A549 treated with Mapracorat at 1 μM for 4 hours (cell line): ENCODE measurements at places on chromosomes 13 and 19. TPM values are rescaled to one million over a fixed set of nuclear protein-coding genes. Genes with fewer than 3 reads are reported as not detected.

Gene RDH8
- 0.21 to 0.65 TPM (median 0.36 TPM) in 5 replicates for total RNA-seq

Gene NDUFB7
- 176 to 210 TPM (median 197 TPM) in 5 replicates for total RNA-seq

Gene NLRP7
- total RNA-seq: not detected in 5 replicates

Gene CEACAM20
- not detected in 5 replicates for total RNA-seq

Gene PRODH2
- total RNA-seq: 0.16 to 0.53 TPM (median 0.34 TPM) in 5 replicates

Gene ZNF264
- 5.5 to 9.0 TPM (median 8.4 TPM) in 5 replicates for total RNA-seq

Gene SIN3B
- 16.1 to 24.4 TPM (median 20.8 TPM) in 5 replicates for total RNA-seq

Gene NXNL1
- not detected in 5 replicates for total RNA-seq

Gene ICAM1
- total RNA-seq: 3.4 to 5.0 TPM (median 4.4 TPM) in 5 replicates

Gene TNFSF9
- total RNA-seq: 2.9 to 6.0 TPM (median 4.5 TPM) in 5 replicates

Gene CRLF1
- 3.0 to 7.7 TPM (median 5.0 TPM) in 5 replicates for total RNA-seq

Gene PNMA8A
- total RNA-seq: 9.0 to 10.7 TPM (median 9.3 TPM) in 5 replicates

Gene ZIM2
- not detected in 5 replicates for total RNA-seq

Gene CGB3
- 0.64 TPM in 1 of 5 replicates, not detected in the others for total RNA-seq

Gene PRR22
- 1.7 to 3.3 TPM (median 2.6 TPM) in 5 replicates for total RNA-seq

Gene PCDH17
- 0.02 to 0.03 TPM in 2 of 5 replicates, not detected in the others for total RNA-seq

Gene NALCN
- total RNA-seq: 3.2 to 4.6 TPM (median 4.1 TPM) in 5 replicates

Gene PTPRH
- total RNA-seq: 3.5 to 6.0 TPM (median 5.0 TPM) in 5 replicates

Gene FBXW9
- total RNA-seq: 9.1 to 14.4 TPM (median 12.9 TPM) in 5 replicates

Gene SLC25A41
- total RNA-seq: 0.11 to 0.20 TPM (median 0.17 TPM) in 4 of 5 replicates, not detected in the other

Gene SLC46A3
- 1.4 to 2.5 TPM (median 1.5 TPM) in 5 replicates for total RNA-seq

Gene FXYD1
- total RNA-seq: 0.39 to 0.65 TPM (median 0.45 TPM) in 4 of 5 replicates, not detected in the other

Gene FLT3LG
- 1.1 to 1.4 TPM (median 1.3 TPM) in 5 replicates for total RNA-seq

Gene C13orf46
- total RNA-seq: 0.13 to 0.26 TPM (median 0.20 TPM) in 5 replicates

Gene ZNF565
- total RNA-seq: 3.9 to 5.2 TPM (median 4.3 TPM) in 5 replicates

Gene EXOC3L2
- total RNA-seq: 1.5 to 1.8 TPM (median 1.6 TPM) in 5 replicates

Gene TEX26
- total RNA-seq: not detected in 5 replicates

Gene GPR12
- not detected in 5 replicates for total RNA-seq

Gene GRWD1
- 97.2 to 126 TPM (median 111 TPM) in 5 replicates for total RNA-seq

Gene C19orf33
- total RNA-seq: 608 to 786 TPM (median 705 TPM) in 5 replicates

Gene CYP4F8
- not detected in 5 replicates for total RNA-seq

Gene PCSK4
- 0.52 to 1.2 TPM (median 1.0 TPM) in 5 replicates for total RNA-seq

Gene COL5A3
- total RNA-seq: 2.6 to 3.7 TPM (median 3.1 TPM) in 5 replicates

Gene PTH2
- total RNA-seq: not detected in 5 replicates

Gene GSX1
- not detected in 5 replicates for total RNA-seq

Gene CHMP2A
- 191 to 219 TPM (median 202 TPM) in 5 replicates for total RNA-seq

Gene SULT2B1
- 14.1 to 18.6 TPM (median 16.0 TPM) in 5 replicates for total RNA-seq

Gene SCN1B
- total RNA-seq: 12.5 to 22.6 TPM (median 19.5 TPM) in 5 replicates

Gene KIR2DL4
- not detected in 5 replicates for total RNA-seq

Gene IGFL3
- 0.23 to 0.40 TPM (median 0.31 TPM) in 3 of 5 replicates, not detected in the others for total RNA-seq
